Activated gamma-delta T cell treated with anti-CD3 and anti-CD28 coated beads, Interleukin-2, amount 50 U/mL, for 16 hours (primary cell): ENCODE measurements at places on chromosomes 1 and 21.

DNA sequence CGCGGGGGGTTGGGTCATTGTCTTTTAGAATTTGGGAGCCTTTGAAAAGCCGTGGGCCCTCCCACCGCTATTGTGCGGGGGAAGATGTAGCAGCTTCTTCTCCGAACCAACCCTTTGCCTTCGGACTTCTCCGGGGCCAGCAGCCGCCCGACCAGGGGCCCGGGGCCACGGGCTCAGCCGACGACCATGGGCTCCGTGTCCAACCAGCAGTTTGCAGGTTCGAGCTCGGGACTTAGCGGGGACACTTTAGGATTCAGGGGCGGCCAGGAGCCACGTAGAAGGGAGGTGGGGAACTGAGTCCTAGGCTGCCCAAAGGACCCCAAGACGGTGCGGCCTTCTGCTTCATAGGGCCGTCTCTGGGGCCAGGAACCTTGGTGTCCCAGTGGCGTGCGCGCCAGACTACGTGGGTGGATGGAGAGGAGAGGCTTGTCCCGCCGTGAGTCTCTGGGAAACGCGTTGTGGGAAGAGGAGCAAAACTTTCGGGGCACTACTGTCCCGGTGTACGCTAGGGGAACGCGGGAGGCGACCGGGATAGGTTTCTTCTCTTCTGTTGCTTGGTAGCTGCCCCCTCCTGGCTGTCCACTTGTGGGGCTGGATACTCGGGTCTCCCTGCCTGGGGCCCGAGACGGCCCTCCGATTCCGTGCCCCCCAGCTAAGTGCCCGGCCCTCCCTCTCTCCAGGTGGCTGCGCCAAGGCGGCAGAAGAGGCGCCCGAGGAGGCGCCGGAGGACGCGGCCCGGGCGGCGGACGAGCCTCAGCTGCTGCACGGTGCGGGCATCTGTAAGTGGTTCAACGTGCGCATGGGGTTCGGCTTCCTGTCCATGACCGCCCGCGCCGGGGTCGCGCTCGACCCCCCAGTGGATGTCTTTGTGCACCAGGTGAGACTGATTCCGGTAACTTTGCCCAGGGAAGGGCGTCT is at the start of gene LIN28A:
TSS of gene LIN28A (plus strand) at position 112 of the 918 bp plus-strand sequence. CDS start at position 187, 75 bp downstream.
- DNase-seq: no peak

GRCh38 chr1:18724801-18725200 is 94.2 kb downstream of the PAX7 start:
- no peak for DNase-seq

DNA sequence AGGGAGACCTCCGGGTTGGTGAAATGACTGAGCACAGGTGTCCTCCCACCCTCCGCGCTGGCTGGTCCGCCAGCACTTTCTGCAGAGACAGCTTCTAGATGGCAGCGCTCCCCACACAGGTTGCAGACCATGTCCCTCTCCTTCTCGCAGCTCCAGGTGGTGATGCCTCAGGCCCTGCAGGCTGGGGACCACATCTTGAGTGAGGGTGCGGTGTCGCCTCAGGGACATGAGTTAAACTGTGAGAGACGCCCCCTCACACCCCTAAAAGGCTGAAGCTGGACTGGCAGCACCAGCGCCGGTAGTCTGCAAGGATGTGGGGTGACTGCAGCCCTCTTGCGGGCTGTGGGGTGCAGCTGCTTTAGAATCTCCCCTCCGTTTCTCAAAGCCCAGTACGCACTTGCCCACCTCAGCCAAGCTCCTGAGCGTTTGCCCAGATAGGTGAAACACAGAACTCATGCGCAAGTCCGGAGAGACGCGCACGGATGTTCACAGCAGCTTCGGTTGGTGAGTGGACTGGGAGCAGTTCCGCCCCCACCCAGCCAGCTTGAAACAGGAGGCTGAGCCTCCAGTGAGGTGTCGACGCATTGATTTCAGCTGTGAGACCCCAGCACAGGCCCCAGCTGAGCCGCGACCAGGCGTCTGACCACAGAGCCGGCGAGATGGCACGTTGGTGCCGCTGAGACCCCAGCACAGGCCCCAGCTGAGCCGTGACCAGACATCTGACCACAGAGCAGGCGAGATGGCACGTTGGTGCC is 28.6 kb downstream of the COL6A1 start:
- DNase-seq: no peak

- DNase-seq: no peak
Observed at GRCh38 chr21:42356650-42357049, 5.9 kb upstream of the TFF2 start.

DNA sequence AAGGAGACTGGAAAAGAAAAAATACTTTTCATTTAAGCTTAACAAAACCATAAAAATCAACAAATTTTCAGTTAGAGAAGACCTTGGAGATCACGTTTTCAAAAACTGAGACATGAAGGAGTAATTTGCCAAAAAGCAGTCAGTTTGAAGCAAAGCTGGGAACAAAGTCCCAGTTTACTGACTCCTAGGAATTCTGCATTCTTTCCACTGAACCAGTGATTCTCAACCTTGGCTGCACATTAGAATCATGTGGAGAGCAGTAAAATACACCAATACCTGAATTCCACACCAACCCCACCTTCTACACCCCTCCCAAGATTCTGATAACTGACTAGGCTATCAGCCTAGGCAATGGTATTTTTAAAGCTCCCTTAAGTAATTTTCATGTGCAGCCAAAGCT is 73.5 kb downstream of the PRPF38A start:
- no peak for DNase-seq

- no peak for DNase-seq
Observed at GRCh38 chr1:216814576-216815259, 91.5 kb upstream of the ESRRG start.

- DNase-seq: no peak
Observed at GRCh38 chr21:31141389-31142000, 103.2 kb upstream of the KRTAP19-8 start.

GRCh38 chr1:53459321-53460175 is at the start of gene DMRTB1:
Gene DMRTB1 (plus strand): TSS chr1:53459399. CDS start chr1:53459454, 55 bp downstream.
- no peak for DNase-seq

- no peak for DNase-seq
Observed at GRCh38 chr1:160097151-160097910, 1.1 kb downstream of the IGSF8 start.

DNA sequence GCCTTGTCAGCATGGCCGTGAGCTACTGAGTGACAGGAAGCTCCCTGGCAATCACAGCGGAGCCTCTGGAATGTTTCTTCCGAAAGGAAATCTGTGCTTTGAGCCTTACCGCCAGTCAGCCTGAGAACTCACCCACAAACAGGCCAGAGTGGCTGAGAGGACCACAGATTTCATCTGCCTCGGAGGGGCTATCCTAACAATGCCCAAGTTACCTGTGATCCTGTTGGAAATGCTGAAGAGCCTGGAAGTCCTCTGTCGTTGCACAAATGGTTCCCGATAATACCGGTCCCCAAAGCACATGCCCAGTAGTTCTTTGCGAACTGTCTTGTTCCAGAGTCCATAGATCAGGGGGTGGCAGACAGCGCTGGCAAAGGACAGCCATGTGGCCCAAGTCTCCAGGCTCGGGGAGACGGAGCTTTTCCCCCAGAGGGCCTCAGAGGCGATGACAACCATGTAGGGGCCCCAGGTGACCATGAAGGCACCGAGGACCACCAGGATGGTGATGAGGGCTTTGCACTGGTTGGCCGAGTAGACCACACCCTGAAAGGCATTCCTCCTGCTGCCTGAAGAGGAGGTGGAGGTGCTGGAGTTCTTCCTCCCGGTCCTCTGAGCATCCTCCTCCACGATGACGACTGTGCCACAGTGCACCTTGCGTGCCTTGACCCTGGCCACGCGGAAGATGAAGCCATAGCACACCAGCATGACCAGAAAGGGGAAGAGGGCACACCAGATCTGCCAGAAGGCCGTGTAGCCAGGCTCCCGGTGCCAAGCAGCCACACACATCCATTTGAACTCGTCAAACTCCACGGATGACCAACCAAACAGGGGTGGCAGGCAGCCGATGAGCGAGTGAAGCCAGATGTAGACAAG is 40.2 kb downstream of the GPR161 start:
- no peak for DNase-seq

DNA sequence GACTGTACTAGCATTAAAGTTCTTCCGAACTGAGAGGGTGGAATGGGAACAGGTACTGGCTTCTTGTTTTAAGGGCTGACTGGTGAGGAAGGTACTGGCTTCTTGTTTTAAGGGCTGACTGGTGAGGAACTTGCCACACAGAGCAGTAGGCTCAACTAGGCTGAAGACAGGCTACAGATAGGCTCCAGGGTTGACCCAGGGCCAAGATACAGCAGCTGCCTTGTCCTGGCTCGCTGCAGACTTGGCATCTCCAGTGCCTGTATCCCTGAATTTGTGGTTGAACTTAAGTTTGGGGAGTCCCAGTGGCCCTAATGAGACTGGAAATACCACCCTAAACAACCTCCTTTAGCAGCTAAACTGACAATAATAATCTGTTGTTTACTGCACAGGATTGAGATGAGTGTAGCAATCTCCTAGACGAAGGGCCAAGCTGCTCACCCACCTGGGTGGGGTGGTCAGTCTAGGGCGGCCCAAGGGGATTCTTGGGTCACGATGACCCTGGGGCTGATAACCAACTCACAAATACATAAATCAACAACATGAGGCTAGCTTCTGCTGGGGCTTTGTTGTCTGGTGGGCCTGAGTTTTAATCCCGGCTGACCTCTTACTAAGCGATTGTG is 227.1 kb downstream of the DISC1 start:
- no peak for DNase-seq

DNA sequence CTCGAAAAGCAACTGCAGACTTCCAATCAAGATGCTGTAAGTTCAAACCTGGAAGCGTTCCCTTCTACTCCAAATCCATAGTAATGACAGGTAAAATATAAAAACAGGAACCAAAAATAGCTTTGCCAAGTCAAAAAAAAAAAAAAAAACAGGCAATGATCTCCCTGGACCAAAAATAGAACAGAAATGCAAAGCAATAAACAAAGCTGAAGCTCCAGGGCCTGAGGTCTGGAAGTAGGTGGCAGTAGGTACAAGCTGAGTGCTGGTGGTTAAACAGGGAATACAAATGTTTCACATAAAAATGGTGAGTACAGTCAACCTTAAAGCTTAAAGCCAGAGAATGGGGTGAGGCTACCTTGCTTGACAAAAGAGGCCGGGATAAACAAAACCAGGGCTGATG is 610.8 kb downstream of the SMYD3 start:
- no peak for DNase-seq

DNA sequence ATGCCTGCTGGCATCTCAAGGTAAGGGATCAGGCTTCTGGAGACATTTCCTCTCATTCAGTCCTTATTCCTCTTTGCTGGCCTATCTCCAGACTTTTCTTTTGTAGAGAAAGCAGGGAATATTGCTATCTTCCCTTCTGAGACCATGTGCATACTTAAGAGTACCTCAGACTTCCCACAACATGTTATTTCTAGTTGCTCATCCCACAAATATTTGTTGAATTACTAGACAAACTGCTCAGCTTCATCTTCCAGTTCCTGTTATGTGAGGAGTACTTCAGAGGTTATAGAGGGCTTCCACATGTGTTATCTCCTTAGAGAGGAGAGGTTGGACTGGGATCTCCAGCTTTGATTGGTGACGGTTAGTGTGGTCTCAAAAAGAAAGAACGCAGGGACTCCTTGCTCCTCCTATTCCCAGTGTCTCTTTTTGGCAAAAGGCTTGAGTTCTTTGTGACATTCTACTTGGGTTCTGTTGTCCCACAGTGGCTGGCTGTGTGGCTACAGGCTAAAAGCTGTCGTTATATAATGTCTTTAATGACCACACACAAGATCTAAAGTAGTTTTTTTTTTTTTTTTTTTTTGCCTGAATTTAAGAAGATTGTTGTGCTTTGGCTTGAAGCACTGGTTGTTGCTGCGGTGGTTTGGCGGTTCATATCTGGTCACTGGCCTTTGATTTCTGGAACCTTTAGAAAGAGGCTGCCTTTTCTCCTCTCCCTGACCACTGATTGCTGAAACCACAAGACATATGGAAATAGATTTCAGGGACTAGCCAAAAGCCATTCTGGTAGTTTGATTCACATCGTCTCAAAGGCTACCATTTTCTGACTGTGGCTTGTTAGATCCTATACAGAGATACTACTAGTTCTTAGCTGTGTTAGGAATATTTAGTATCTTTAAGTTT is 78.7 kb downstream of the FGGY start:
- DNase-seq: no peak

DNA sequence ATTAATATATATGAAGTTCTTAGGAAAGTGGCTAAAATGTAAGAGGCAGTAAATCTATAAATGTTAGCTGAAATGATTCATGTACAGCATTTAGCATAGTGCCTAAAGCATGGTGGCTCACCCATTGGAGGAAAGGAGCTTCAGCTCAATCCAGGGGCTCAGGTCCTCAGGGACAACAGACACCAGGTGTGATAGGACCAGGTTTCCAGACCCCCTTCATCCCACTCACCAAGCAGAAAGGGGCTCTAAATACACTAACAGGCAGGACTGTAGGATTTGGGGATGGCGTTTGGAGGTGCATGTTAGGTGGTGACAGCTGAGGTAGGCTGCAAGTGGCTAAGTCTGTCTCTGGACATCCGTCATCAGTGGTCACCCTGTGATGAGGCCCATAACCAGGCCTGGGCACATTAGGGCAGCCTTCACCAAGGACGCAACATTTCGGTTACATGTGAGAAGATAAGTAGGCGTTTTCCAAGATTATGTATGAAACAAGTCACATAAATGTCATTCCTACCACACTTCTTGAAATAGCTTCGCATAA is 233.1 kb downstream of the C1orf94 start:
- DNase-seq: no peak

DNA sequence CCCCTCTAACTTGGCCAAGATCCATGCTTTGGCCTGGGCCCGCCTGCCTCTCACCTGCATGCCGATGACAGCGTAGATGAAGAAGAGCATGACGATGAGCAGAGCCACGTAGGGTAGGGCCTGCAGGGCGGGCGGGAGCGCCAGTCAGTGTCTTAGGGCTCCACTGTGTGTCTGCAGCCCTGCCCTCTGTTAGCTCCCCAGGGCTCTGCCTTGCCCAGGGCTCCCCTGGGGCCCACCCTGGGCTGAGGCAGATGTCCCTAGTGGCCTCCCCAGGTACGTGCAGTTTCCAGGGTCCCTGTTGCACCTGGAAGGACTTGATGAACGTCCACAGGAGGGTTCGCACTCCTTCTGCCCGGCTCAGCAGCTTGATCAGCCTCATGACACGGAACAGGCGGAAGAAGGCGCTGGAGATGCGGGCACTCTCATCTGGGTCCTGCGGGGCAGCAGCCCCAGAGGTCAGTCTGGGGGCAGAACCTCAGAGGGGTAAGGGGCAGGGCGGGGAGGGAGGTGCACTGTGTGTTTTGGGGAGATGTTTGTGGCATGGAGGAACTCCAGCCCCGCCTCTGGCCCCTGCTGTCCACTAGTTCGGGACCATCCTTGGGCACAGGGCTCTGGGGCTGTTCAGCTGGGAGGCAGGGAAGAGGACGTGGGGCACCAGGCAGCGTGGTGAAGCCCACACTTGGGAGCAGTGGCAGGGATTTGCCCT is 29.8 kb upstream of the KIF21B start:
- no peak for DNase-seq

- no peak for DNase-seq
Observed at GRCh38 chr21:29550205-29550604, 251.5 kb downstream of the BACH1 start.

GRCh38 chr1:8382608-8383505 is 64.9 kb downstream of the SLC45A1 start:
- DNase-seq: no peak
